ENCODE measurements at places on chromosomes 16 and 17. TPM values are rescaled to one million over a fixed set of nuclear protein-coding genes. Genes with fewer than 3 reads are reported as not detected.
A peak's percentile ranks its signal among the peaks of the same experiment; 100 is the strongest.

GRCh38 chr17:50386510-50386909, 10.8 kb downstream of the LRRC59 start:
- no peak for DNase-seq

GRCh38 chr16:58198022-58198683, at the start of gene CSNK2A2:
Gene CSNK2A2, minus strand, starts transcription at chr16:58198106. Its CDS starts 370 bp downstream, at chr16:58197736.
- DNase-seq: peak; percentile 36

GRCh38 chr16:79644971-79645667, 44.6 kb upstream of the MAF start:
- no peak for DNase-seq

GRCh38 chr17:76353004-76353598, 615 bp downstream of the PRPSAP1 start:
- no peak for DNase-seq

- no peak for DNase-seq
Measured at GRCh38 chr17:32302037-32302436, 36.4 kb downstream of the RHBDL3 start.

DNA sequence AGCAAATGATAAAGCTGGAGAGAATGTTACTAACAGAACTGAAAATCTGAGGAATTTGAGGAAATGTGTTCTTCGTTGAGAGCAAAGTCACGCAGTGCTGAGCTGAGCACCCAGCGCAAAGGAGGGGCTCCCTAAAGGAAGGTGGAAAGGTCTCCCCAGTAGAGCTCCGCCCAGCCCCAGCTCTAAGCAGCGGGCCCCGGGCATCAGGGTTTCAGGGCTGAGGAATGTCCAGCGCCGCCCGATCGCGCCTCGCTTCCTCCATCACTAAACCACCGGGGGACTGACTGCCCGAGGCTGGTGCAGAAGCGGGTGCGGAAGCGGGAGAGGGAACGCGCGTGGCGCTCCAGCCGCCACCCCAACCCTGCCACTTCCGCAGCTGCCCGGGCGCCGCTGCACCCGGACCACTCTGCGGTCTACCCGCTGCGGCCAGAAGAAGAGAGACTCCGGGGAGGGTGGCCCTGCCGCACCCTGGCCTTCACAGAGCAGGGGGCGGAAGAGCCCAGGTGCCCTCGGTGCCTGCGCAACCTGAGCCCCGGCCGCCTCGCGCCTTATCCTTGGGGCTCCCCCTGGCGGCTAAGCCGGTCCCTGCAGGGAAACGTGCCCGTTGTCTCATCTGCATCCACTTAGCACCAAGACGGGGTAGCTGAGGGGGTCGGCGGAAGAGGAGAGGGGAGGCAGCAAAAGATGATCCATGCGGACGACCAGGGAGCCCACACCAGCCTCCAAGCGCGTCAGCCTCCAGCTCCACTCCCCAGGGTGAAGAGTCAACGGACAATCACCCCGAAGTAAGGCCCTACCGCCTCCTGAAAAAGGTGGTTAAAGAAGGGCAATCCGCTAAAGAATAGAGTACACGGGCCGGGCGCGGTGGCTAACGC, 12.4 kb upstream of the GUCY2D start:
- DNase-seq: peak; percentile 70

The ERAL1 gene
- 34.5 TPM for polyA plus RNA-seq

The ATPAF2 gene
- polyA plus RNA-seq: 44.9 TPM

The NGFR gene
- not detected for polyA plus RNA-seq

The CCDC200 gene
- not detected for polyA plus RNA-seq

The EPOP gene
- 0.56 TPM for polyA plus RNA-seq
